ENCODE measurements at places on chromosomes 2 and 18.

GRCh38 chr2:132814651-132815050, 144.6 kb upstream of the LYPD1 start:
- no peak for DNase-seq

- no peak for DNase-seq
Observed at GRCh38 chr2:240786871-240787311, 33.1 kb downstream of the KIF1A start.

DNA sequence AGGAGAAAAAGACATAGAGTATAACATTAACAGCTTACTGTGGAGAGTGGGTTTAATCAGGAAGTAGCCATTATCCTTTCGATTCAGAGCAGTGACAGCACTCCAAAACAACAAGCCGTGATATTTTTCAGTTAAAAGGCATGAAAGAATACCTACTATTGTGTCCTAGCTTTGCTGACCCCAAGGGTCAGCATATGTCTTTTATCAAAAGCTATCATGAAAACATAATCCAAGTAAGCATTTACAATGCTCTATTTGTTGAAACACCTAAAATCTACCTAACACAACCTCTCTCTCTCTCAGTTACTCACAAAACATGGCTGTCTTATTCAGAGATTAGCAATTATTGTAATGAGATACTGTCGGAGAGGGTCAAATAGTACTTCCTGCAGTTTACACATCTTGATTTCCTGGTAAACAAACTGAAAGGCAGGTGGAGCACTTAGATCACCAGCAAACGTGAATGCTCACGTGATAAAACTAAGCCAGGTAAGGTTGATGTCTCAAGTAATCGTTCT, 100.0 kb downstream of the BAZ2B start:
- DNase-seq, result peak; percentile 87

GRCh38 chr2:83866211-83866610, 592.9 kb downstream of the SUCLG1 start:
- DNase-seq, result no peak

GRCh38 chr18:42936289-42936688, 179.2 kb downstream of the RIT2 start:
- no peak for DNase-seq

DNA sequence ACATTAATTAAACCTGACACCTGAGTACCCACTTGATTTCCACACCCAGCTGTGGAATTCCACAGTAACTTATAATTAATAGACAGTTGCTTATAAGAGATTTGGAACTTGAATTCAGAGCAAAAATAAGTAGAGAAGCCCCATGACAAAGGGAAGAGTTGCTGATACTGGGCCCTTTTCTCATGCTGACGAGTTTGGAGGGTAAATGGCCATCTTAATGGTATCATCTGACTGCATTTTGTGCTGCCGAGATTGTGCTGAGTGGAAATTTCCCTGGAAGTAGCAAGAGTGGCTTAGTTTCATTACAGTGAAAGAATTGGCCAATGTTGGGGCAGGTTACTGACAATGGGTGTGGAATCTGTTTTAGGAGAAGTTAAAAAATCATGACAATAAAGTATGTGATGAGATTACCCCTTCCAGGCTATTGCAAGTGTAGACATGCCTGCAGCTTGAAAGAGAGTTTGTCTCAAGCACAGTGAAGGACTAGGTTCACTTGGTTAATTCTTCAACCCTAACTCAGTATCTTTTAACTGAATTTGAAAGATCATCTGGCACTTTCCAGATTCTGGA, 49.9 kb downstream of the VSNL1 start:
- DNase-seq, result no peak

GRCh38 chr2:159744363-159744762, 32.1 kb downstream of the MARCHF7 start:
- DNase-seq, result no peak

DNA sequence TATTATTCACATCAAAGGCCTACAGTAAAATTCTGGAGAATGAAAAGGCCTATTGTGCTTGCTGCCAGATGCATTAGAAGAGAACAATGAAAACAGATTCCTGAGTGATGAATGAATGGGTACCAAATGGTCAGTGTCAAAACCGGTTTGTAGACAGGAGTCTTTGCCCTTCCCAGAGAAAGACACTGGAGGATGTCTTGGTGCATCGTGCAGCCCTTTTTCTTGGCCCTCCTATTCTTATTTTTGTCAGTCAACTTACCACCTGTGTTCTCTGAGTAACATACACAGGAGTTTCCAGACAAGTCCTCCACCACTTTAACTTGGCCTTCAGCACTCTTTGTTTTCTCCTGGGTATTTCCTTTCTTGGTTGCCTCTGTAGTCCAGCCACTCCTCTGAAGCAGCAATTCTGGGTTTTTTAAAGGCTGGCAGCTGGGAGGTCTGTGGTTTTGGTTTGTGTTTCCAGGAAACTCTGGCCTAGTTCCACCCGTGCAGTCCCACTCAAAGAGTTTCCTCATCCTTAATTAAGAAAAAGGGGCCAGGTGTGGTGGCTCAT, 29.4 kb downstream of the PSTPIP2 start:
- peak; percentile 38 for DNase-seq

- DNase-seq, result no peak
Observed at GRCh38 chr18:76765649-76766048, 56.7 kb upstream of the ZNF236 start.

GRCh38 chr2:44836916-44837315, 104.6 kb upstream of the SIX3 start:
- DNase-seq, result no peak

DNA sequence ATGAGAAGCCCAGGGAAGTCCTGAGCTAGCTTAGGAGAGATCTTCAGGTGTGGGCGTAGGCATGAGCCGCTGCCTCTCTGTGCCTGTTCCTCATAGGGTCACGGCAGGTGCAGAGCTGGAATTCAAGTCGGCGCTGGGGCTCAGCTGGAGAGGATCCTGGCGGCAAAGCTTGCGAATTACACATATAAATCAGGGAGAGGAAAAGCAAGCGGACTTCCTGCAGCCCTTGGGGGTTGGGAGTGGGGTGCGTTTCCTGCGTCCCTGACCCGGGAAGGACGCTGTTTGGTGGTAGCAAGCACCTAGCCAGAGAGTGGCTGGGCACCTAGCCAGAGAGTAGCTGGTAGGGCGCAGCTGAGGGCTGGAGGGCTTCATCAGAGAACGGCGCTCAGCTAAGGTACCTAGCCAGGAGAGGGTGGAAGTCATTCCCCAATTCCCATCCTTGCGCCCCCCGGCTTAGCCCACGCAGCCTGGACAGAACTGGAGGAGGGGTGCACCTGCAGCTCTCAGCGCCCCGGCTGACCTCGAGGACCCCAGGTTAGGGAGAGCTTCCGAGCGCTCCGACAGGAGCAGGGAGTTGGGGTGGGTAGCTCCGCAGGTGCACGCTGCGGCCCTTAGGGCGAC, 459 bp upstream of the EFR3B start:
- DNase-seq, result peak; percentile 33

DNA sequence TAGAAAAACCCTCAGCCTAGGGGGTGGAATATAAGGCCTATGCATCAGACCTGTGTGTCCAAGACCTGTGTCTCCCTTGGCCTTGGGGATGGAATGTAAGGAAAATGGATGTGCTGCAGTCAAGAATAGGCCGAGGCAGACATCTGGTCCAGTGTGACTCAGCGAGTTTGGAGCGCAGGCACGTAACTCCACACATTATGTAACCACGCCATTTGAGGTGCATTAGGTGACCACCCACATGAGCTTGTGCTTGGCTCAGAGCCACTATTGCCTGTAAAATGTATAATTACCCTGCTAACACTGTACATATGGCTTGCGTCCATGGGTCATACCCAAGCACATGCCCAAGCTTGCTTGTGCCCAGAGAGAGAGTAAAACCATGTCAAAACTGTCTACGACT, 580.9 kb upstream of the HNMT start:
- DNase-seq, result no peak

- DNase-seq, result no peak
Observed at GRCh38 chr18:69567813-69568488, 167.3 kb downstream of the DOK6 start.

GRCh38 chr2:55879976-55880375, 43.6 kb downstream of the EFEMP1 start:
- DNase-seq, result no peak

GRCh38 chr2:96533292-96534073, 3.1 kb upstream of the ARID5A start:
- peak; percentile 41 for DNase-seq

- DNase-seq, result no peak
Observed at GRCh38 chr2:83578405-83578804, 880.7 kb downstream of the SUCLG1 start.

DNA sequence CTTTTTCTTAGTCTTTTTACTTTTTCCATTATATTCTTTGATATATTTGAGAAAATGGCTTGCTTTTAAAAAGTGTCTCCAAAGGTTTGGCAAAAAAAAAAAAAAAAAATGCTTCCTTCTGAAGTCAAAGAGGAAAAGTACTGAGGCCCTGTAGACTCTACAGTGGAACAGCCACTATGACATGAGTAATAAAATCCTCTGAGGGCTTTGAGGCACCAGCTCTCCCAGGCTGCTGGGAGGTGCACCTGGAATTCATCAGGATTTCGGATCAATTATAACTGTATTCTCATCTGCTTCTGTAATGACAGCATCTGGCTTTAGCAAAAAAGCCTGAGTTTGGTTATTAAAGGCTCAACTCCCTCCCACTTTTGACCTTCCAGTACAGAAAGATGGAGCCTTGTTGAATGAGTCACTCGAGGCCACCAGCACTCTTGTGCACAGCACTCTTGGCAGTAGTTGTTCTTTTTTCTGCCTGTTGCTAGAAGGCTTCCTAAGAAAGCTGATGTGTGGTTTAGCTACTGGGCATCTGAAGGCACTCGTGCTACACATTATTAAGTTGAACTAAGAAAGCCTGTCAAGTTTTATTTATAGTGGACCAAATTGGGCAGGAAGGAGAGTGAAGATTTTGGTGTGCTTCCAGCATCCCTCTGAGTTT, 131.3 kb downstream of the PRPF40A start:
- no peak for DNase-seq

- DNase-seq, result no peak
Observed at GRCh38 chr18:76442413-76443171, 52.5 kb downstream of the ZNF516 start.

- DNase-seq, result no peak
Observed at GRCh38 chr2:26644188-26644835, 3.1 kb upstream of the CIB4 start.

- DNase-seq, result no peak
Observed at GRCh38 chr2:235381261-235381912, 112.5 kb upstream of the AGAP1 start.

DNA sequence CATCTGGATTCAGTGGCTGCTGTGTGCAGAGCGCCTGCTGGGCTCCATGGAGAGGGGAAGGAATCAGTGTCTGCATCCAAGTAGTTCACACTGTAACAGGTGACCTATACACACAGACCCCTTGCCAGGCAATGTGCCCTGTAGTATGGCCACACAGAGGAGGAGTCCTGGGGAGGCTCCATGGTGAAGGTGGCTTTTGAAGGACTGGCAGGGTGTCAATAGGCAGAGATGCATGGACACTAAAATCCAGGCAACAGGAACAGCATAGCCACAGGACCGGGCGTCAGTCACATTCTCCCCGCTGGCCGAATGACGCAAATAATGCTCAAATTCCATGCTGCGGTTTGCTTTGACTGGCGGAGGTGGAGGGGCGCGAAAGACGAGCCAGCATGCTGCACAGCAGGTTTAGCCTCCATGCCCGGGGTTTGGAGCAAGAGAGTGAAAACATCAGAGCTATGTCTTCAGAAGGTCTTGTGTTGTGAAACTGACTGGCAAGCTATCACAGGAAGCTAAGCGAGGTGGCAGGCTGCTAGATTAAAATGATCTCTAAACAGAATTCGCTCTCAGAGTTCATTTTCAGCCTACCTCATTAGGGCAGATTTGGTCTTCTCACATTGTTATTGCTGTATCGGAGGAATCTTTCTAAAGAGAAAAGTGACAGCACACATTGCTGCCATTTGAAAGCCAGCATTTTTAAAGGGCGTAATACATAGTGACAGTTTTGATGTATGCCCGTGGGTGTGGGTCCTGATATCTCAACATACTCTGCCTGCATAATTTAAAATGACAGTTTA, 1.2 kb upstream of the CHMP1B start:
- DNase-seq, result no peak

GRCh38 chr18:58635891-58636290, 7.0 kb upstream of the ALPK2 start:
- DNase-seq, result no peak

DNA sequence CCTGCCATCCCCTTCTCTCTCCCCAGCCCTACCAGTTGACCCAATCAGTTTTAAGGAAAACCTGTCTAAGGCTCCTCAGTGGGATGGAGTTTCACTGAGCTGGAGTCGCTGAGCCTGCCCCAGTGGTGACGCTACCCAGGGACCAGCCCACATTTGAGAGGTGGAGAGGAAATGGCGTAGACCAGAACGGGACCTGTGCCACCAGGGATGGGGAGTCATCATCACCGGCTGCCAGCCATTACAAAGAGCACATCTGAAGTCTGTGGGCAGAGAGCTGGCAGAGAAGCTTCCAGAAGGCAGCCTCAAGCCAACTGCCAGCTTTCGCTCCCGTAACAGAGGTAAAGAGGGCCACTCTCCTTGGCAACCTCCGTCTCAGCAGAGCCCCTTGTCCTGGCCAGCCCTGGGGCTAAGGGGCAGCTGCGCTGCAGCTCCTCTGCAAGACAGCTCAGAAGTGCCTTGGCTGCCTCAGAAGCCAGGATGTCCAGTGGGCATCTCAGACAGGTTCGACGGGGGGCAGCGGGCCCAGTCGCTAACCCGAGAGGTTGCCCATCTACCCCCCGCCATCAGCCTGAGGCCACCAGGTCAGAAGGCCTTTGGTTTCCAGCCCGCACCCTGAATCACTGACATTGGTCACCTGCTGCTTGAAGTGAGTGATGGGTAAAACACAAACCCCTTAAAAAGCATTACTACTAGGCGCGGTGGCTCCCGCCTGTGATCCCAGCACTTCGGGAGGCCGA, 15.4 kb downstream of the SDC1 start:
- no peak for DNase-seq

- no peak for DNase-seq
Observed at GRCh38 chr2:38149531-38149930, 73.6 kb upstream of the CYP1B1 start.

DNA sequence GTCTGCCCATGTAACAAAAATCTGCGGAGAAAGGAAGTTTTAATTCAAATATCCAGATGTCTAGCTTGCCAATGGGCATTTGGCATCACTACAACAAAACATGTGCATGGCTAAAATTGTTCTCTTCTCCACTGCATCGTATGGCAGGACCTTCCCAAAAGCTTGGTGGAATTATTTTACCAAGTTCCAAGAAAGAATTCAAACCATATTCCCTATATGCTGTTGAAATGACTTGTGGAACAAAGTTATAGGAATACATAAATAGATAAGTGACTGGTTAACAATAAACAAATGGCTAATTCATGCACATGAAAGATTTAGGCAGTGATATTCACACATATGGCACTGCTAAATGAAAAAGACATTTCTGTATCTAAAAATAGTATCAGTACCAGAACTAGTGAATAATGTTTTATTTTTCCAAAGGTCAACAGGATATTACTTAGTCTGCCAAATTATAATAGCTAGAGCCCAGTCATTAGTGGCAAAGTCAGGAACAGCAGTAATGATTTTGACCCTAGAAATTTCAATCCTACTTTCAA, 425.4 kb upstream of the VRK2 start:
- no peak for DNase-seq

DNA sequence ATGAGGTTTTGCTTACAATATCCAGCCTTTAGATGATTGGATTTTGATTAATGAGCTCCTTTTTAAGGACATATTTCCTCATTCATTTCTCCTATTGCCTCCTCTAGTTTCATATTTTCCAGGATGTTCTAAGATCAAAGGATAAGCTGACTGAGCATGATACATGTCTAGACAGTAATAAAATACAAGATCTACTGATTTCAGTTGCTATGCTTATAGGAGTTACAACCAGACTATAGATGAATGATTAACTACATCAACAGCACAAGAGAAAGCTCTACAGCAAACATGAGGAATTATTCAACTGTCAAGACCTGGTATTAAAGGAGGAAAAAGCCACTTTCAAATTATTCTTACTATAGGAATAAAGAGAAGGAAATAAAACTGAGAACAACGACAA, 85.0 kb upstream of the LINC00305 start:
- no peak for DNase-seq

All from bone marrow (tissue), 2 donors.